Activated T-cell treated with anti-CD3 and anti-CD28 coated beads for 24 hours (primary cell): ENCODE measurements at places on chromosomes 1 and 21.
A peak's percentile ranks its signal among the peaks of the same experiment; 100 is the strongest.

- no peak for DNase-seq
Observed at GRCh38 chr1:23376890-23377811, 7.5 kb upstream of the ZNF436 start.

DNA sequence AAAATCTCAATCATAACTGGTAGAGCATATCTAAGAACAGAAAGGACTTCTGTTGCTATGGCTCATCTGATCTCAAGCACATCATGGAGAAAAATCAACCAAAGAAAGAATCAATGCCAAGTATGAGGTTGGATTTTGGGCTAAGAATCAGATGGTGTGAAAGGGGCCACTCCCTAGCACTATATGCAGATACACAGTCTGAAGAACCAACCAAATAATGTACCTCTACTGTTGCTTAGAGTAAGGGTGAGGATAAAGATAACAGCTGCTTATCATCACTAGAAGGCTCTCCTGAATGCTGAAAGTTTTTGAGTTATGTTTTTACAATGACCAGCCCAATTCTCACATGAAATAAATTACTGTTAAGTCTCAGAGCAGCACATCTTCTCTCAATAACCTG lies 35.6 kb downstream of the ST7L start:
- DNase-seq = no peak

DNA sequence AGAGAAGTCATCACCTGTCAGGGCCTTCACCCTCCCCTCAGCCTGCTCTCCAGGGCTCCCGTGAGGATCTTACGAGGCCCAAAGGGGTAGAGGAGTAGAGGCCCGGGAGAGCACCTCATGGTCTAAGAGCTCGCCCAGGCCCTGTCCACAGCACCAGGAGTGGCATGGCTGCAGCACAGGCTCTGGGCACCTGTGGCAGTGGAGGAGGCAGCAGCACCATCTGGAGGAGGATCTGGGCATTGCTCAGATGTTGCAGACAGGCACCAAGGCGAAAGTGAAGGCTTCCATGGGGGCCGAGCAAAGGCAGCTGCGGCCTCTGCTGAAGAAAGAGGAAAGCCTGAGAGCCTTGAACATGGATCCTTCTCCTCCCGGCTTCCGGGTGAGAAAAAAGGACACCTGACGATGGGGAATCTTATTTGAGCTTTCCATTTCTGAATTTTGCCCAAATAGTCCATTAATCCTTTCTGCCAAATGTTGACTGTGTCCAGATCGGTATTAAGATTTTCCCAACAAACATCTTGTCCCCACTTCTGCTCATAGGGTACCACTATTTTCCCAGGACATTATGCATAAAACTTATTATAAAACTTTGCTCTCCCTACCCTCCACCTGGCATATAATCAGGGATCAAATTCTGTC lies 604.7 kb downstream of the PTPRC start:
- DNase-seq = peak; percentile 64

GRCh38 chr1:157025856-157026255 lies 19.7 kb downstream of the ARHGEF11 start:
- no peak for DNase-seq

DNA sequence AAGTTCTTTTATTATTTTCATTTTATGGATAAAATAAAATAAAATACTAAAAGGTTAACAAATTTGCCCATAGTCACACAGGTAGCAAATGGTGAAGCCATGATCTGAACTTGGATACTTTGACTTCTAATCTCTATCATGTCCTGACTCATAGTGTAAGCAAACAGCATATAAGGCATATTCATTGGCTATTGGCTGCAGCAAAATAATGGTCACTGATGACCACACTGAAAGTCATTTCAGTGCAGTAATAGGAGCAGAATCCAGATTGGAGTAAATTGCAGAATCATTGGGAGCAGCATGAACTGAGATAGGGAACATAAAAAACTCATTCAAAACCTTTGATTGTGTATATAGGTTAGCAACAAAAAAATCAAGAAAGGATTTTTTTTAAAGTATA lies 262.9 kb downstream of the PLA2G4A start:
- DNase-seq = no peak

DNA sequence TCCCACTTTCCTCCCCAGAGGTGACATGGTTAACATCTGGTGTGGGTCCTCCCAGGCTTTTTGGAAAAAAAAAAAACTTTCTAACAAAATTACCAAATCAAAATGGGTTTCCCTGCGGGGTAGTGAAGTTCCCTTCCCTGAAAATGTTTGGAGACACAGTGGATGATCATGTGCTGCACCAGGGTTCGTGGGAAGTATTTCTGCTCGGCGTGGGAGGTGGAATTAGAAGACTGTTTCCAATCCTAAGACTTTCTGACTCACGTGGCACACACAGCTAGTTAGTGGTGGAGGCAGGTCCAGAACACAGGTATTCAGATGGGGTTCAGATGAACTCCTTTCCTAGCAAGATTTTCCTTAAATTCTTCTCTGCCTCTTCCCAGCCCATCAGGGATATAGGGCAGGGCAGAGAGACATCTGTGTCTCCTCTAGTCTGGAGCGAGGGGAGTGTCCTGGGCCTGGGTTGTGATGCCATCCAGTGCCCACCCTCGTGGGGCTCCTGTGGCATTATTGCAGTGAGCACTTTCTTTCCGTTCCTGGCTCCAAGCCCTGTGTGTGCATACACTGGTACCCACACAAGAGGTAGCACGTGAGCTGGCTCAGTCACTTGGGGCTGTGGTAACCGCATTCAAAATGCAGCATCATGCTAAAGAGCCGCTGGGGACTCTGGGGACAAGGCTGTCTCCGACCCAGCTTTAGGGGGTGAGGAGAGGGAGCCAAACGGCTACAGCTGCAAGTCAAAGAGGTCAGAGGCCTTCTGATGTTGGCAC lies 27.5 kb downstream of the KCNC4 start:
- no peak for DNase-seq

- DNase-seq = no peak
Observed at GRCh38 chr1:17825273-17826164, 70.4 kb downstream of the ACTL8 start.

DNA sequence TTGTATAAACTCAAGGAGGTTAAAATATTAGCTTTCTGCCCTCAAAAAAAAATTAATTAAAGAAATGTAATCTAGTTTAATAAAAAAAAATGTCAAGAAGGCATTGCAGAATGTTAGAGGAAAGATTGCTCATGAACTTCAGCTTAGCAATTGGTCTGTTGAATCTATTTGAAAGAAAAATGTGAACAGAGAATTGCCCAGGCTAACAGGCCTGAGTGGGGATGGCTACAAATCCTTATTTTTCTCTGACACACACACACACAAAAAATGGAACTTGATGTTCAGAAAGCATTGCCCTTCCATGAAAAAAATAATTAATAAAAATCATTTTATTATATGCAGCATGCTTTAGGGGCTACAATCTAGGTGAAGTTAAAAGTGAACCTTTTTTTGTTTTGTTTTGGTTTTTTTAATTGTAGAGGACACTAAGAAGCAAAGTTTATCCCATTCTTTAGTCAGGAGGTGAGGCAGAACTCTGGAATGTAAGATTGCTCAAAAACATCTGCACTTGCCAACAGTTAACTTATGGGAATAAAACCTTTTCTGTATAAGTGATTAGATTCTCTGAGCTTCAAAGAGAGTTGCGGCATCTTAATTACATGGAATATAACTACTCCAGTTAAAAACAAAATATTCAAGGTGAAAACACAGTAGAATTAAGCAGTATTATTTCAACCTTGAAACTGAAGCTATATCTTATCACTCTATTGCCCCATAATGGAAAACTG lies 658.5 kb upstream of the ADGRL2 start:
- no peak for DNase-seq

- DNase-seq = no peak
Observed at GRCh38 chr1:160614410-160614809, 32.4 kb downstream of the SLAMF1 start.

DNA sequence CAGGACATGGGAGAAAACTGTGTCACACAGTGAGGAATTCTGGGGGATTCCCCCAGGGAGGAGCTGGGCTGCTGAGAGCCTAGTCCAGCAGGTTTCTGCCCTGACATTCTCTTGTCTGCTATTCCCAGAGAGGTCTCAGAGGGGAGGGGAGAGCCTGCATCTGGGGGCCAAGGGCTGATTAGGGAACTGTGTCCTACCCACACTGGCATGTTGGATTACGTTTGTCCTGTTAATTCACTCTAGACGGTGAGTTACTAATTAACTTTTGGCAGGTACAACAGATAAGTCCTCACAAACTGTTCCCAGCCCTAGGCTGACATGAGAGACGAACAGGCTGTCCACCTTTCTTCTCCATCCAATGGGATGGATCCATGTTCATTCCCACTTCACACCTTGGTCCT lies 2.6 kb upstream of the SH3BGRL3 start:
- DNase-seq = no peak

DNA sequence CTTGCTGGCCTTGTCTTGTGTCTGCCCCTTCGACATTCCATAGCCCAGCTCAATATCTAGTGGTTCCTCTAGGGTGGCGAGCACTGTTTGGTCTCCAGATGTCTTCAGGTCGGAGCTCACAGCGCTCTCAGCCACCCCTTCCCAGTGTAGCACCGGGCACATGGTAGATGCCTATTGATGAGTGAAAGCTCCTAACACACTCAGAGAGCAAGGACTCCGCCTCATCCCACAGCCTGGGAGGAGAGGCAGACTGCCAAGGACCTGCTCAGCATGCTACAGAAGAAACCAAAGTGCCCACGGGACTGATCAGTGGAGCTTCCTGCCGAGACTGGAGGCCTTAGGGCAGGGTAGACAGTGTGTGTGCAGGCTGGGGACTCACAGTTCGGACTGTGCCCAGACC lies 10.9 kb downstream of the PCSK9 start:
- no peak for DNase-seq

DNA sequence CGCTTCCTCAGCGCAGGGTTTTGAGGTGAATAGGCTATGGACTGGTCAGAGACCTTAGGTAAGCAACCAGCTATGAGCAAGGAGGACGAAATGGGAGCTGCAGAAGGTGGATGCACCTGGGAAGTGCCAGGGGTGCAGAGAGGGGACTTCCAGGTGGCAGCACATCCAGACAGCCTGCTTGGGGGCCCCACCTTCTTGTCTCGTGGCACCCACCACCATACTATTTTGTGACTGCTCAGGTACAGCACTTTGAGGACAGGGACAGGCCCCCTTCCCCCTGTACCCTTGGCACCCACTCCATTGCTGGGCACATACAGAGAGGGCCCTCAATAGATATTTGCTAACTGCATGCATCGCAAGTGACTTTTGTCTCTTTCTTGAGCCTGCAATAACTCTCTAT lies 777 bp upstream of the KISS1 start:
- no peak for DNase-seq

- DNase-seq = no peak
Observed at GRCh38 chr1:193592317-193592716, 405.9 kb upstream of the B3GALT2 start.

DNA sequence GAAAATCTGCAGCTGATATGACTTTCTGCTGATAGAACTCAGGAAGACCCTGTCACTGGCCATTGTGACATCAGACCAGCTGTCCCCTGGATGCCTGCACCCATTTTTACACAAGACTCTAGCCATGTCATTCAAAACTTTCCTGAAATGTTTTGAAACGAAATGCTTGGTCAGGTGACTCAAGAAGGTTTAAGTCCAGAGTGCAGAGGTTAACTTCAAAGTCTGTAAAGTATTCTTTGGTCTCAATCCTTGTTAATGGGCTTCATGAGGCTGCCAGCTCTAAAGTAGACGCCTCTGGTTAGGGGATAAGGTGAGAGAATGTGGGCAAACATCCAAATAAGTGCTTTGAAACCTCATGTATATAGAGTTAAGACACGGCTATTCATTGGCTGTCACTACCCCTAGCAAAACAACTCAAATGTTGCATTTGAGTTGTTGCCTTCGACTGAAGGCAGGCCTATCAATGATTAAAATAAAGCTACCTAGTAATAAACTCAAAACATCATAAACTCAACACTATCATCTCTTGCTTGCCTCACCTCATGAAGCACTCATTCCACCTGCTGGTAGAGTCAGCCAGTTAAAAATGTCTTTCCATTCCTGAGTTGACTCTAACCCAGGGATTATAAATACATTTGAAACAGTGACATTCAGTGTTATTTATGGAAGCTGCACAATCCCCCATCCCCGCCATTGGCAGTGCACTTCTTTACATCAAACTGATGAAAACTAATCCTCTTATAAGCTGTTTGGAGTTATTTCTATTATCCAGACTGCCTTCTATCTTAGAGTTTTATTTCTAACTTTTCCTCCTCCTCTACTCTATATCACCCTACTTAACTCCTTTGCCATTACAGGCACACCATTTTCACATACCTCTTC lies 26.0 kb downstream of the RABIF start:
- DNase-seq = no peak

DNA sequence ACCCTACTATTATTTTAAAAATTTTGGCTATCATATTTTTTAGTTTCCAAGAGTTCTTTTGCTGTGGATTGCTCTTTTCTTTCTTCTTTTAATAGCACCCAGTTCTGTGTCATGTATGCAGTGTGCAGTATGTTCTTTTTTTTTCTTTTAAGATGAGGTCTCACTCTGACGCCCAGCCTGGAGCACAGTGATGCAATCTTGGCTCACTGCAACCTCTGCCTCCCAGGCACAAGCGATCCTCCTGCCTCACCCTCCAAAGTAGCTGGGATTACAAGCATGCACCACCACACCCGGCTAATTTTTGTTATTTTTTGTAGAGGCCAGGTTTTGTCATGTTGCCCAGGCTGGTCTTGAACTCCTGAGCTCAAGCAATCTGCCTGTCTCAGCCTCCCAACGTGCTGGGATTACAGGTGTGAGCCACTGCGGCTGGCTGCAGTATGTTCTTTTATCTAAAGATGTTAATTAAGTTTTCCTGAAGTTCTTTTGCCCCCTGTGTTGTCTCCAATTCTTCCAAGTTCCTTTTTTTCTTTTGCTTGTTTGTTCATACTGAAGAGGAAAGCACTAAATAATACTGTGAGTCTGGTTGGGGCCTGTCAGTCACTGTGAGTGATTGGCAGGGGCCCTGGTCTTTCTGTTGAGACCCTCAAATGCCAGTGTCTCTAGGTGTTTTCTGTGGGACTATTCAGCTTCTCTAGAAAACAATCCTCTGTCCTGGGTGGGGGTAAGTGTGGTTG lies 17.5 kb upstream of the TTC22 start:
- DNase-seq = no peak

- DNase-seq = no peak
Observed at GRCh38 chr1:89286549-89287180, 14.0 kb upstream of the GBP5 start.

DNA sequence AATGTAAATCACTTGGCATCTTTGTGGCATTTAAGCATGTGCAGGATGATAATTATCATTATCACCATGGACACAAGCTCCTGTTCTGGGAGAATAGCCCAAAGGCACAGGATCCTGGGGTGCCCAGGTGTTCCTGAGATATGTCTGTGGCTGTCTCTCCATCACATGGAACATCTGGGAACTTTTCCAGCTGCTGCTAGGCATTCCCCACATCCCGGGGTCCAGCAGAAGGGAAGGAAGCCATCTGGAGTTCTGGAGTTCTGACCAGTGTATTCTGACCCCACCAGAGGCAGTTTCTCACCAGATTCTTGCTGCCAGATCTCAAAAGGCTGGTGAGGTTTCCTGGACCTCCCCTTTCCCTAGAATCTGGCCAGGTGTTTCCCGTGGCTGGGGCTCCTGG lies 259.7 kb upstream of the VAMP3 start:
- no peak for DNase-seq

DNA sequence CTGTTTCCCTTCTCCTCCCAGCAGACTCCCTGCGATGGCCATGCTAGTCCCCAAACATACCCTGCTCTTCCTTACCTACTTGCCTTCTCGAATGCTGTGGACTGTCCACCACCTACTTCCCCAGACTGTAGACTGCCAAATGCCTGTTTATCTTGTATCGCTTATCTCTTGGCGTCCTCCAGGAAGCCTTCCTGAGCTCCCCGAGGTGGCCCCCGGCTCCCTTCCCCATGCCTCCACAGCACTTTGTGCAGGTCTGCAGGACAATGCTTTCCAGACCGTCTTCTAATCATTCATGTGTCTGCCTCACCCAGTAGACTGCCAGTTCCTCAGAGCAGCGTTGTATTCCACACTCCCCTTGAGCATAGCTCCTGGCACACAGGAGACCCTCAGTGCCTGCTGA lies 41.7 kb downstream of the RHBG start:
- DNase-seq = no peak
